Activated gamma-delta T cell (primary cell): ENCODE measurements at places on chromosomes 6 and 20.

DNA sequence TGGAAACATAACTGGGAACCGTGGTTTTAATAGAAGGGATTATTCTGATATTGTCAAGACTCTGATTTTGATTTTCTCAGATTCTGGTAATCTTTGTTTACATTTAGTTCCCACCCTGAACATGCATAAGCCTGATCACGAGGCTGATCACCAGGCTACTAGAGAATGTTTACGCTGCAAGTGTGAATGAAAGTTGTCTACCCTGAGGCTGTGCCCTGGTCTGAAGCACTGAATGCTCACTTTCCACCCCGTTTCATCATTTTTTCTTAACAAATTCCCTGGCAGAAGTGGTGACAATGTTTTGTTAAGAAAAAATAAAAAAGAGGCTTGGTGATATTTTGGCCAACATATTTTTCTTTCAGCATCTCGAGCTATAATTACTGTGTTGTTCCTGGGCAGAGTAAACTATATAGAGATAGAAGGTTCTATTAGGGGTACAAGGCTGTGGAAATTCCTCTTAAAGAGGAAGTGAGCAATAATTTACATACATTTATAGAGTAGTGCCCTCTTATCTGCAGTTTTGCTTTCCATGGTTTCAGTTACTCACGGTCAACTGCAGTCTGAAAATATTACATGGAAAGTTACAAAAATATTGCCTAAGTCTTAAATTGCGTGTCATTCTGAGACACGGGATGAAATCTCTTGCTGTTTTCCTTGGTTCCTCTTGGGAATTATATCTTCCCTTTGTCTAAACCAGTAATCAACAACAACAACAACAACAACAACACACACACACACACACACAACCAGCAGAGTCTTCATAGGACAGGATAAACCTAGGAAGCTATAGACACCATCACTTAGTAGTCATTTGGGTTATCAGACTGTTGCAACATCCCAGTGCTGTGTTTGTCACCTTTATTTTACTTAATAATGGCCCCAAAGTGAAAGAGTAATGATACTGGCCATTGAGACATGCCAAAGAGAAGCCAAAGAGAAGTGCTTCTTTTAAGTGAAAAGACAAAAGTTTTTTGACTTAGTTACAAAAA, 566.6 kb upstream of the CITED2 start:
- no peak for DNase-seq

DNA sequence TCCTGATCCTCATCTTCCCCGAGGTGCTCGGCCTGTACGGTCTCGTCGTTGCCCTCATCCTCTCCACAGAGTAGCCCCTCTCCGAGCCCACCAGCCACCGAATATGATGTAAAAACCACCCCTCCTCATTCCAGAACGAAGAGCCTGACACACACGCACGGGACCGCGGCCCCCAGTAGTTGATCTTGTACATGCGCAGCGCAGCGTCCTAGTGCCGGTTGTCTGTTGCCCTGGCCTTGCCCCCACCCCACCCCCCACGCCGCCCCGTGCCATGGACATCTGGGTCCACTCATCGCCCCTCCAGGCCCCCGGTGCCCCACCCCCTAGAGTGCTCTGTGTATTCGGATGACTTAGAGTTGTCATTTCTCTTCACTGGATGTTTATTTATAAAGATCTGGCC, 5.2 kb upstream of the PRPH2 start:
- no peak for DNase-seq

DNA sequence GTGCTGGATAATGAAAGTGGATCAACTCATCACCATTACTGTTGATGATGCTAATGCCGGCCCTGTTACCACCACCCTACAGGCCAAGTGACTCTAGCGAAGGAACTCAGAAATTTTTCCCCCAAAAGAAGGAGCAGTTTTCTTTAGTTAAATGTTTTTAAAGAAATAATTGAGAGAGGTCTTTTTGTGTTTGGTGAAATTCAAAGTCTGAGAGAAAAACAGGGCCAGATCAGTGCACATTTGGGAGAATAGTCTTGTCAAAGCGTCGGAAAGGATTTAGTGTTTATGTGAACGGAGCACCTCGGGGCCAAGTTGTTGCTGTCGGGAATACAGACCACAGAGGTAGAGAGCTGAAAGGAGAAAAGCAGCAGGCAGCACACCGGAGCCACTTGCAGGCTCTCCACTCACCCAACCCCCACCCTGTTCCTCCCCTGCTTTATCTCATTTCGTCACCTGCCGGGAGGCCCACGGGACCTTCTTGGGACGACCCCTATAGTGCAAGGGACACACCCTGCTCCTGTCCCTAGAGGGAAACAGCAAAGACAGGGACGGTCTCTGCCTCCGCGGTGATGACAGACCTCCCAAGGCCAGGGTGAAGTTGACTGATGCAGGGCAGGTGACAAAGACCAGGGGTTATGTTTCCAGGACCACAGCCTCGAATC, 6.8 kb downstream of the TFAP2B start:
- DNase-seq = no peak

GRCh38 chr6:91719414-91719813, 1132.5 kb upstream of the MAP3K7 start:
- DNase-seq = no peak

DNA sequence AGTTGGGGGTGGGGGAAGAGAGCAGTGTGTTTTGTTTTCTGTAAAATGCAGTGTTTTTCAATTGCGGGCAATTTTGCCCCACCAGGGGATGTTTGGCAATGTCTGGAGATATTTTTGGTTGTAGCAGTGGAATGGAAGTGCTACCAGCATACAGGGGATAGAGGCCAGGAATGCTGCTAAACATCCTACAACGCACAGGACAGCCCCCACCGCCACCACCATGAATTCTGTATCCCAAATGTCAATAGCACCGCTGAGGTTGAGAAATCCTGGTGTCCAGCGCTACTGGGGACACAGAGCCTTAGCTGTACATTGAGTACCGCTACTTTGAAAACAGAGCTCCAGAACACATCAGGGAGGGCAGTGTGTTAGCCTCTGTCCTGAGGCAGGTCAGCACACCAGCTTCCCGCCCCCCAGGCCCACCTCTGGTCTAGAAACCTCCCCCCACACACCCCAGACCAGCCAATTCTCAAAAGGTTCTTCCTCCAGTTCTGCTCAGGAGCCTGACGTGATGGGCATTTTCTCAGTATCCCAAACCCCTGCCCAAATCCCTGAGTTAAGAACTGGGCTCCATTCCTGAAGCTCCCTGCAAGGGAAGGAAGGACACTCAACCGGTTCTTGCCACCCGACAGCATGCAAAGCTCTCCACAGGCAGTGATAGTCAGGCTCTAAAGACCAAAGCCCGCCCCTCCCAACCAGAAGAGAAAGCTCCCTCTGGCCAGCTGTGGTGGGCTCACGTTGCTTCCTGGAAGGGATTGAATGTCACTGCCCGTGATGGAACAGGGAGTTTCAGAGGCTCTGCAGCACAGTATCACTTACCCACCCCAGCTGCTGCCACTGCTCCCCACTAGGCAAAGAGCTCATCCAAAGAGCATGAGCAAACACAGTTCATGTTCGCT, 321.5 kb upstream of the JARID2 start:
- no peak for DNase-seq

DNA sequence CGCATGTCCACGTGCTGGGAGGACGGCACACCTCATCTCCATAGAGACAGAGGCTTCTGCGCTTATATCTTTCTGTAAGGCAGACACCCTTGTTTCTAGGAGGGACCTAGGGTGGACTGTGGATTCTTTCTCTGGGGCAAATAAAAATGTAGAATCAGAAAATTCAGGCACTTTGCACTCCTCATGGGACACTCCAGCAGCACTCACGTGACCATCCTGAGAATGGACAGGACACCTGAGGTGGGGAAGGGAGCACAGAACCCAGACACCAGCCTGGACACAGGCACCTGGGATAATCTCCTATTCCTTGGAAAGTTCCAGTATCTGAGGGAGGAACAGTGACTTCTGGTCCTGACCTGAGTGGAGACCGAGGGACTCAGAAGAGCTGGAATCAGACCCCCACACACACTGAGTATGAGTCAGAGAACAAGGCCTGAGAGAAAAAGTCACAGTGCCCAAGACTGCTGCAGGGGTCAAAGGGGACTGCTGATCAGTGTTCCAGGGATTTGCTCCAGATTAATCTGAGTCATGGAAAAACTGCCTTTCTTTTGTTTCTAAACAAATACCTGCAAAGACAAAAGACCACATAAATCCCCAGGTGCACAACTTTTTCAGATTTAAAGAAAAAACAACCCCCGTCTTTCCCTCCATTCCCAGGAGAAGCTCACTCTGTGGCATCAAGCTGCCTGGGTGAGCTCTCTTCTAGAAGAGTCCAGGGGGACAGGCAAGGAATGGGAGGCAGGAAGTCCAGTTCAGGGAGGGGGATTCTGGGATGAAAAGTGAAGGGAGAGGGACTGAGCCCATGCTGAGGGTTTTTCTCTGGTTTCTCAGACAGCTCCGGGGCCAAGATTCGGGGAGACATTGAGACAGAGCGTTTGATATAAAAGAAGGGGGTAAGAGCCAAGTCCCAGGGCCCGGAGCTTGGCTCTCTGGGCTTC, 35.6 kb upstream of the MICB start:
- DNase-seq = no peak

DNA sequence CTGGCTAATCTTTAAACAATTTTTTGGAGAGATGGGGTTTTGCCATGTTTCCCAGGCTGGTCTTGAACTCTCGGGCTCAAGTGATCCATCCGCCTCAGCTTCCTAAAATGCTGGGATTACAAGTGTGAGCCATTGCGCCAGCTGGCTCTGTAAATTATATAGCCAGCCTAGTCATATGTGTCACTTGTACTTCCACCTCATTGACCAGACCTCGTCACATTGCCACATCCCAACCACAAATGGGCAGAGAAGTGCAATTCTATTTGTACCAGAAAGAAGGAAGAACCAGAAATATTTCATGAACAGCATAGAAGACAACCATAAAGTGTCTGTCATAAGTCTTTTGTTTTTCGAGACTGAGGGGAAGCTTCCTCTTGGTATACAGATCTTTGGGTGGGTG, 304.9 kb upstream of the RNF24 start:
- no peak for DNase-seq

GRCh38 chr6:130858498-130859160, 31.4 kb downstream of the SMLR1 start:
- no peak for DNase-seq

DNA sequence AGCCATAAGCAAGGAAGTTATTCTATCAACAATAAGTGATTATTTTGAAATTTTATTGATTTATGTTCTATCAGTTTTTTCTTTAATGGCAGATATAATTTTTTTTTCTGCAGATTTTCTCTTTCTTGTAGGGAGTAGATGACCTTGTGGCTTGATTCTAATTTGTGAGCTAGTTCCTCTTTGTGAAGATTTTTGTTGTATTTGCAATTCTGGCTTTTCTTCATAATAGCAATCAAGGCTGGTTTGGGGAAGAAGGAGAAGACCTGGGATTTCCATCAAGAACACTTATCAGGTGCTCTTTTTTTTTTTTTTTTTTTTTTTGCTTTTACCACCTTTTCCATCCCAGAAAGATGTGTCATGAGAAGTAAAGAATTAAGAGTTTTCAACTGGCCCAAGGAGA, 324.2 kb upstream of the MAN1A1 start:
- DNase-seq = no peak

GRCh38 chr20:16132036-16132798, 441.0 kb downstream of the KIF16B start:
- no peak for DNase-seq

- no peak for DNase-seq
Measured at GRCh38 chr6:33689148-33689494, 22.4 kb downstream of the UQCC2 start.

GRCh38 chr6:134322216-134322615, 4.3 kb upstream of the SGK1 start:
- no peak for DNase-seq

GRCh38 chr6:90537723-90538258, 49.1 kb downstream of the MAP3K7 start:
- DNase-seq = no peak

DNA sequence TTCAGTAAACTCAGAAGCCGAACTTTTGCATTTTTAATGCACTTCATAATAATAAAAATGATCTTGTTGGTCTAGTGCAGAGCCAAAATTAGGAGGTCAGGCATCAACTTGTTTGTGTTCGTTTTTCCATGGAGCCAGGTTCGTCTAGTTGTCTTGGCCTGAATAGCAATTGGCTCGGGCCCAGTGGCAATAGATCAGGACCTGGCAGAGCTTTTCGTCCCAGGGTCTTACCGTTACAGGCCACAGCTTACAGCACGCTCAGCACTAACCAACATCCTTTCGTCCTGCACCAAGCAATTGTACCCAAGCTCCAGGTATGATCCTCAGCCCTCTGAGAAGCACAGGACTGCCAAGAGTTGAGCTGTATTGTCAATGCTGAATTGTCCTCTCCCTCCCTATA, 240.5 kb upstream of the PLN start:
- DNase-seq = no peak

GRCh38 chr6:113829696-113830045, 27.5 kb upstream of the MARCKS start:
- no peak for DNase-seq

DNA sequence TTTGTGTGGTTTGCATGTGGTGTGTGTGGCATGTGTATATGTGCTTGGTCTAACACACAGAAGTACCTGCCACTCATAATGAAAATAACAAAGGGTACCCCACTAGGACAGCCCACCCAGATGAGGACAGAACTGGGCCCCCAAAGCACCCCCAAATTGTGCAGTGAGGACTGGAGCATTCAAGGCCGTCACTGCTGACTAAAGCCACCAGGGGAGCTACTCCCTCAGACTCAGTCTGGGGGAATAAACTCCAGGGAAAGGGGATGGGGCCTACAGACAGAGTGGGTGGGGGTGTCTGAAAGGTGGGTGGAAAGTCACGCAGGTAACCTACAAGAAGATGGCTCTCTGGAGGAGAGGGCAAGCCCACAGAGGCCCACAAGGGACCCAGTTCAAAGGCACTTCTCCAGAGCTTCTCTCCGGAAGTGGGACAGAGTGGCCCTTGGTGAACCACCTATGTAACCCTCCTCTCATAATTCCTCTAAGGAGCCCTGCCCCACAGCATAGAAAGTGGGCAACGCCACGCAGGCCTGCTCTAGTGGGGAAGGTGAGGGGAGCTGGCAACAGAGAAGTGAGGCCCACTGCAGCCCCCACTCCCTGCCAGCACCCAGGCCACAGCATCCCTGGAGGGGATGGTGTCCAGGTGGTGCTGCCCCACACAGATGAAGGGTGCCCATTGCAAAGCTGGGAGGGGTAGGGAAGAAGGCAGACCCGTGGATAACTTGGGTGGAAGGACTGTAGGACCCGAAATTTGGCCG, 122.8 kb upstream of the MAFB start:
- DNase-seq = no peak

DNA sequence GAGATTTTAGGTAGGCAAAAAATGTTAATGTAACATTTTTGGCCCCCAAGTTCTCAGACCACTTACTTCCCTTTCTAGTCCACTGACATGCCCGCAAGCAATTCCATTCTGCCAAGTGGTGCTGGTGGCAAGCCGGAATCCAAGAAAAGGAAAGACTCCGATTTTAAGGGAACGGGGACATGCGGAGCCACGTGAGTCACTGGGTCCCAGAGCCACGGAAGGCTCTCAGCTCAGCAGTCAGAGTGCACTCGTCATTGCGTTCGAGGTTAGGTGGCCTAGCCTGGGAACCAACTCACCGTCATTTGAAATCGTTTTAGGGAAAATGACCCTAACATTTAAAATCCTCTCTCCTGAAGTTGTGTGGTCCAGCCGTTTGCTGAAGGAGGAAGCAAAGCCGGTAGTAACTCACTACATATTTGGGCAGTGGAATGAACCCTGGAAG, 711 bp upstream of the SIRT5 start:
- no peak for DNase-seq

GRCh38 chr20:16821211-16822089, 73.3 kb downstream of the OTOR start:
- DNase-seq = no peak

GRCh38 chr6:79755967-79756366, 124.8 kb downstream of the SH3BGRL2 start:
- no peak for DNase-seq

GRCh38 chr6:56710967-56711366, 68.3 kb upstream of the DST start:
- DNase-seq = no peak
